CD4-positive, alpha-beta T cell treated with Interleukin-1 beta for 1 hour (primary cell): ENCODE measurements at places on chromosomes 5 and 9.

DNA sequence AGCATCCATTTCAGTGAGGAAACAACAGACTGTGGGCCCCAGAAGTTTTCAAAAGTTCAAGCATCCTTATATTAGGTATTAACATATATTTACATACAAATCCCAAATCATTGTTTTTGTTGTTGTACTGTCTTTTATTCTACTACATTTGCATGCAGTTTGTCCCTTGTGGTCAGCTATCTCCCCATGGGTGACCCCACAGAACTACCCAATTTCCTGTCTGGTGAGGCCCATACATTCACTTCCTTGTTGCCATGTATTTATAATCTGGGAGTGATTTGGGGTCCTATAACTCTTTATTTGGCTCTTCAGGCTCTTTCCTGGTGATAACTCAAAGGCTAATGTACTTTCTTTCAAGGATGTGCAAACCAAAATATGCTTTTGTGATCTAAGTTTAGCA lies 3.3 kb upstream of the CD180 start:
- DNase-seq = no peak

- DNase-seq = no peak
These were observed 6.2 kb downstream of the FRMPD1 start for GRCh38 chr9:37656936-37657335.

DNA sequence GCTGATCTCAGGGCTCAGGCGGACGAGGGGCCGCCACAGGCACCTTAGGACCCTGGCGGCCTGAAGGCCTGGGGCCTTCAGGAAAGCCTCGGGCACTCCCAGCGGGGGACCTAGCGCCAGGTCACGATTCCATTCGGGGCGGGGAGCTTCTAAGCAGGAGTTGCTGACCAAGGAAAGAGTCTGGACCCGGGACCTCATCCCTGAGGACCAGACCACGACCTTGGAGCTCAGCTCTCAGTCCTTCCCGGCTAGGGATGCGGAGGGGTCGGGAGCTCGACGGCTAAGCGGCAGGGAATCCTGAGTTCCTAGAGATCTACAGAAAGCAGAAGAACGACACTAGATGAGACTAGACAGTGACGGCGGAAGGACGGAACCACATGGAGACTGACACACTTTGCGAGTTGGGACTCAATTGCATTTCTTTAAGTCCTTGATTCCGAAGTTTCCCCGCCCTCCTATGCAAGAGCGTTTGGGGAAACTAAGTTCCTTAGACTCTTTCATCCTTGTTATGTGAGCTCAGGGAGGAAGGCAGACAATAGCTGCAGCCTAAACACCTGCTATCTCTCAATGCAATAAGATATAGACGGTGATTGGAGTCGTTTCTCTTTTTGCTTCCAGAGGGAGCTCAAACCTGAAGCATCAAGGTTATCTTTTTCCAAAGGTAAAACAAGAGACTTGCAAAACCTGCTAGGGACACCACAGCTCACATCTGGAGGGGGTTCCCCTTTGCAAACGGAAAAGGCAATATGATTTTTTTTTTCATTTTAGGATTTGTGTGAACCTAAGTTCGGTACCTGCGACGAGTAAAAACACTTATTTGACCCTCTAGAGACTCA lies 9.7 kb downstream of the NR2F1-AS1 start:
- DNase-seq = no peak

DNA sequence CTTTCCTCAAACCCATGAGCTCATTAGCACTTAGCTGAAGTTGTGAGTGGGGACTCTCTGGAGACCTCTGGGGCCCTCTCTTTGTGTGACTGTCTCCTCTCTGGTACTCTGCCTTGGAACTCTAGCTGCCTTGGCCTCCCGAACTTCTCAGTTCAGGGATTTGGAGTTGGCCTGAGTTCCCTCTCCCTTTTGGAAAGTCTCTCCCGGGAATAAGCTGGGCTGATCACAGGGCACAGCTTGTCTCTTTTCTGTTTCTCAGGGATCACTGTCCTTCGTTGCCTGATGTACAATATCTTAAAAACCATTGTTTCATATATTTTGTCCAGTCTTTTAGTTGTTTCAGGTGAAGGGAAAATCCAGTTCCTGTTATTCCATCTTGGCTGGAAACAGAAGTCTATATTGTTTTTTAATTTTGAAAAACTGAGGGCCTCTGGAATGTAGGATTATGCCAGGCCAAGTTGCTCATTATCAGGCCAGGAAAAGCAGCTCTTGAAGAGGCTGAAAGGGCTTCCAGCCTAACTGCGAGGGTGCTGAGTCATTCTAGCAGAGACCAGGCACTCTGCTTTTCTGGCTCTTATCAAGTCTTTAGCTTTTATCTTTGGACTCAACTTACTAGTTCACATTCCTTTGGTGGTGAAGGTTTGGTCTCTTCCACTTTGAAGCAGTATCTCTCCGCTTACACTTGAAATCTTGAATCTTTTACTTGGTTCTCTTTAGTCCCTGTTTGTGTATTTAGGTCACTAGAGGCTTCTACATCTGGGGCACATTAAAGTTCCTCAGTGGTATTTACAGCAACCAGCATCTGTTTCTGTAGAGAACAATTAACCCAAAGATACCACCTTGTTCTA lies 8.4 kb upstream of the RGS3 start:
- no peak for DNase-seq

- DNase-seq = no peak
These were observed 448.7 kb downstream of the CTNND2 start for GRCh38 chr5:11455505-11455904.

GRCh38 chr5:20300110-20300509 lies 312.1 kb upstream of the CDH18 start:
- no peak for DNase-seq

DNA sequence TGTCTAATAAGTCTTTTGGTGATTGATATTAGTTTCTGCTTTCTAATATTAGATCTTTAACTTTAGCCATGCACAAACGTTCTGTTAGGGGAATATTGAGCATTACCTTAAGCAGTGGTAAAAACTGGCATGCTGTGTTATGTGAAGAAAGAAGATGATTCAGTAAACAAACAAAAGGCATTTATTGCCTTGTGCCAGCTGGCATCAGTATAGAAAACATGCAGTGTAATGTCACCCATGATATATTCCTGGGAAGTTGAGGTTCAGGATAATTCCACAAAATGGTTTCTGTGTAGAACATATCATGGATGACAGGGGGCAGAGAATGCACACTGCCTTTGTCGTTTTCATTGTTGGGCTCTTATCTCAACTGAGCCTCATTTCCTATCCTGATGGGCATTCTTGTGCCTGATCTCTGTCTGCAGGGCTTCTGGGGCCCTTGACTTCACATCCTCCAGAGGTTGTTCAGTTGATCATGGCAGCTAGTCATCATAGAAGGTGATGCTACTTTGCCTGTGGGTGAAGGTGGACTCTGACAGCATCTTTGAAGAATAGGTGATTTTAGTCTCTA lies 24.2 kb downstream of the LRRTM2 start:
- DNase-seq = no peak

- DNase-seq = no peak
These were observed 269.7 kb downstream of the ISL1 start for GRCh38 chr5:51652980-51653379.

GRCh38 chr5:145637396-145637795 lies 197.7 kb downstream of the PRELID2 start:
- DNase-seq = no peak

DNA sequence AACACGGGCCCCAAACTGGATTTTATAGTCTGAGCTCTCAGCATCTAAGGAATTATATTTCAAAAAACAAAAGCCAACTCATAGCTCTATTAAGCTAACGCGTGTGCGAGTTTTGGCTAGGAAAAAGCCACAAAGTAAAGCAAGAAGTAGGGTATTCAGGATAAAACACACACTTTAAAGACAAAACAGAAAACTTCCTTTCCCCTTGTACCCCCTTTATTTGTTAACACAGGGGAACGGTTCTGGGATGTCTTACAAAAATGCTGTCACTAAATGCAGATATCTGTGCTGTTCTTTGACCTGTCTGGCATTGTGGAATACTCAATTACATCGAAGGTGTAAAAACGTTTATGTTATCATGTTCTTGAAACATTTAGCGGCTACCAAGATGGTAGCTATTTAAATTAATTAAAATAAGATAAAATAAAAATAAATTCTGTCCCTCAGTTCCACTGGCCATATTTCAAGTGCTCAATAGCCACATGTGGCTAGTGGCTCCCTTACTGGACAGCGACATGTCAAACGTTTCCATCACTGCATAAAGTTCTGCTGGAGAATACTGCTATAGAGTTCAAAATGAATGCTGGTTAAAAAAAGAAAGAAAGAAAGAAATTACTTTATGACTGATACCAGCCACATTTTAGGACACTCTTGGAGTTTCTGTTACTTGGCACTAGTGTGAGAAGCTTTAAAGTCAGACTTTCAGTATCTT lies 7.2 kb upstream of the MEF2C start:
- DNase-seq = no peak

DNA sequence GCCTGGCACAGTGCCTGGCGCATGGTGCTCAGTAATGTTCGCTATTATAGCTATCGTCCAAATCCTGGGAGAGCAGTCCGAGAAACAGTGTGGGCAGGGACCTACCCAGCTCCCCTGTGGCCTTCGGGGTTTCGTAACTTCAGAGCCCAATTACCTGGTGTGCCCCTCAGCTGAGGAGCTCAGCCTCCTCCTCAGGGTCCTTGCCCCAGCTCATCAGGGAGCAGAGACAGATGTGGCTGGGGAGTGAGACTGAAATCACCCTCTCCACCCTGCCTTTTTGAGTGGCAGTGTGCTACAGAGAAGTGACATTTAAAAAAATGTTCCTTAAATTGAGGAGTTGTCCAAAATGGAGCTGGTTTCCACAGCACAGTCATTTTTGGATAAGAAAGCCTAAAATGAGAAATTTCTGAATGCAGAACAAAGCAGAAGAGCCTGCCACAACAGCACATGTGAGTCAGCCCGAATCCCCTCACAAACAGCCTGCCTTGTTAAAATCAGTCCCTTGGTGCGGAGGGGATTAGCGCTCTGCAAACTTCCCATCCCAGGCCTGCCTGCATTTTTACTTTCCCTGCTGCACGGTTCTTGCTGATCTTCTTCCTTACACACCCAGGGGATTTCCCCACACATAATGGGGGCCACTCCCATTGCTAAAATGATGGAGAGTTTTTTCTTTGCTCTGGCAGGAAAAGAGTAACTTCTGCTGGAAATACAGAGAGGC lies 78.1 kb upstream of the PITX1 start:
- no peak for DNase-seq

- DNase-seq = no peak
These were observed 278.3 kb upstream of the ANKRD55 start for GRCh38 chr5:56511326-56511841.

GRCh38 chr9:82406456-82407085 lies 418.0 kb downstream of the SPATA31D1 start:
- no peak for DNase-seq

DNA sequence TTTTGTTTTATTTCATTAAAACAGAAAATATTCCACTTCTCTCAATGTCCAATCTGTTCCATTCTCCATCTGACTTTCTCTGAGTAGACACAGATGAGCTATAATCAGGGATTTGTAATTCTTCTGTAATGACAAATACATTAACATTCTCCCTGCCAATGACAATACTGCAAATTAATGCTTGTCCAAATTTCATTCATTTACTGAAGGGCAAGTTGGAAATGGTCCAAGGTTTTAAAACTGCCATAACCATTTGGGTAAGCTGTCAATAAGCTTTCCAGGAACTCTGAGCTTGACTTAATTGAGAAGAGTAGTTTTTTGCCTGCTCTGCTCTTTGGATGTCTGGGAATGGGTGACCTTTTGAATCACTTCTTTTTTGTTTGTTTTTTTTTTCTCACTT lies 253.5 kb downstream of the DMRTA1 start:
- DNase-seq = no peak

DNA sequence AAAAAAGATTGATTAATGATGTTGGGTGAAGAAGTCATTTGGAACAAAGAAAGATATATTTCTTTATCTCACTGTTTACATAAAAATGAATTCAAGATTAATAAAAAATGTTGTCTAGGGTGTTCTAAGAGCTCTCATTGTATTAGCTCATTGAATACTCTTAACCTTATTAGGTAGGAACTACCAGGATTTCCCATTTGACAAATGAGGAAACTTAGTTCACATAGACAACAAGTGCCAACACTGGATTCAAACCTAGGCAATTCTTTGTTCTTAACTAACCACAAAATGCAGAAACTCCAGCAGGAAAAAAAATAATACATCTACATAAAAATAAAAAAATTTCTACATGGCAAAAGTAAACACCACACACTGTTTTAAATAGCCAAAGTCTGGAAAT lies 175.8 kb downstream of the RAPGEF6 start:
- no peak for DNase-seq

DNA sequence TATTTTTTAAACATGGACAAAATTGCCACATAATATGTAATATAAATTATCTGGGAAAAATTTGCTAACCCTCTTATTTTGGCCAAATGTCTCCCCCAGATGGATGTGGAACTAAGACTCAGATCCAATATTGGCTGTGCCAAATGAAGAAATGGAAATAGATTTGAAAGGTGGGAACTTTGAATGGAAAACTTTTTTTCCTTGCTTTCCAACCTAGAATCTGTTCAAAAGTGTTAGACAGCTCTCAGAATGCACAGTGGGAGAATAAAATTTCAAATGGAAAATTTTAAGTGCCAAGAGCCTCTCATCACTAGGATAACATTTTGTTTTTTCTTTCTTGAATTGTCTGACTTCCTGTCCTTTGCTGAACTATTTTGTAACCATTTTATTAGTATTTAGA lies 142.6 kb upstream of the GAS1 start:
- DNase-seq = no peak

DNA sequence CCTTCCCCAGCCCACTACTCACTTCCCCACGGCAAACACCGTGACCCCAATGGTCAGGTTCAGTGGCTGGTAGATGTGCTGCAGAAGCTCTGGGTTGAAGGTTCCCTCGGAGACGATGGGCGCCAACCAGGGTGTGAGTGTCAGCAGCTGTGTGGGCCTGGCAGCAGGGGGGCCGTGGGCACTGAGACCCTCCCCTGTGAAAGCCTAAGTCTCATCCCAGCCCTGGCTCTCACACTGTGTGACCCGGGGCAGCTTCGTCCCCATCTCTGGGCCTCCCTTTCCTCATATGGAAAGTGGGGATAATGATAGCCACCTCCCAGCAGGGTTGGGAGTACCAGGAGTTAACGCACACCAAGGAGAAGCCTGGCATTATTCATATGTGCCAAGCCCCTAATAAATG lies 8.6 kb downstream of the GBGT1 start:
- DNase-seq = no peak

DNA sequence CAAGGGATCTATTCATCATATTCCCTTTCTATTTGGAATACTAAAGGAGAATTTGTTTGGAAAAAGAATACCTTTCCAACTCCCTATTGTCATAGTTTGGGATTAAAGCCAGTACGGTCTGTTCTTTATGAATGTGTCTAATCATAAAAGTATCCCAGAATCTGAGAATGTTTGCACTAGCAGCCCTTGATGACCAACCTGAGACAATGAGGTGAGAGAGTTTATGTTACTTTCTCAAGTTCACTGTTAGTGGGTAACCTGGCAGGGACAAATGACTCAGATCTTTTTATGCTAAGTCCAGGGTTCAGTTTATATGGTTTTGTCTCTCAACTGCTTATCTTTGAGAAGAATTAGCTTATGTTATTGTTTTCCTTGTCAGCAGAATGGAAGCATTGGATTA lies 25.3 kb upstream of the TLR4 start:
- DNase-seq = no peak
